ENCODE measurements at places on chromosomes 12 and 14. TPM values are rescaled to one million over a fixed set of nuclear protein-coding genes. Genes with fewer than 3 reads are reported as not detected.

Gene FAIM2
- 0.59 TPM for polyA plus RNA-seq

Gene CPNE6
- polyA plus RNA-seq: 0.04 TPM

Gene REP15
- polyA plus RNA-seq: 0.47 TPM

Gene SLC25A21
- not detected for polyA plus RNA-seq

Gene KRT82
- not detected for polyA plus RNA-seq

Gene HOXC11
- polyA plus RNA-seq: not detected

Gene OR4L1
- not detected for polyA plus RNA-seq

Gene KRT80
- not detected for polyA plus RNA-seq

Data from CD4-positive, alpha-beta memory T cell (primary cell).